ENCODE measurements at places on chromosomes 16 and 17. TPM values are rescaled to one million over a fixed set of nuclear protein-coding genes. Genes with fewer than 3 reads are reported as not detected.

TERB1 gene
- total RNA-seq: not detected

C16orf74 gene
- total RNA-seq: 84.9 TPM

STAT5A gene
- total RNA-seq: 11.7 TPM

CCL17 gene
- total RNA-seq: not detected

ADAM11 gene
- 0.05 TPM for total RNA-seq

SDR42E2 gene
- 0.05 TPM for total RNA-seq

RPH3AL gene
- total RNA-seq: 26.7 TPM

RIPOR1 gene
- 23.8 TPM for total RNA-seq

CD19 gene
- total RNA-seq: not detected

SLFN12L gene
- not detected for total RNA-seq

KRTAP2-2 gene
- total RNA-seq: not detected

CD300E gene
- not detected for total RNA-seq

ALOXE3 gene
- total RNA-seq: not detected

TLCD3A gene
- 21.7 TPM for total RNA-seq

WFIKKN1 gene
- total RNA-seq: 0.74 TPM

GRCh38 chr16:88131256-88131655, 180.0 kb downstream of the BANP start:
- DNase-seq: no peak

- no peak for DNase-seq
Observed at GRCh38 chr17:4472286-4472685, 26.4 kb upstream of the SPNS2 start.

DNA sequence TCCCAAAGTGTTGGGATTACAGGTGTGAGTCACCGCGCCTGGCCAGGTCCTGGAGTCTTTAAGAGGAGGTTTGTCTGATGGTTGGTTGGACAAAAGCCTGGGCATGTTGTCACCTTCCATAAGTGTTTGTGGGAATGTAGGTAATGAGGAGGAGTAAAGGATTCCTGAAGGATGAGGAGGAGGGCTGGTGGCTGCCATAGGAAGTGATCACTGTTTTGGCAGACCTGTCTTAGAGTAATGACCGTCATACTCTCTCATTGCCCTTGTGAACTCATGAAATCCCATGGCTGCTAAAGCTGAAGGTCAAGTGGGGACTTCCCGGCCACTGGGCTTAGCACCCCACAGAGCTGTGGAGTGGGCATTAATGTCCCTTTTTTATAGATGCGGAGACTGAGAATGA, 40.5 kb downstream of the TENT4B start:
- no peak for DNase-seq

GRCh38 chr17:55567240-55568214, 56.3 kb upstream of the SMIM36 start:
- no peak for DNase-seq

DNA sequence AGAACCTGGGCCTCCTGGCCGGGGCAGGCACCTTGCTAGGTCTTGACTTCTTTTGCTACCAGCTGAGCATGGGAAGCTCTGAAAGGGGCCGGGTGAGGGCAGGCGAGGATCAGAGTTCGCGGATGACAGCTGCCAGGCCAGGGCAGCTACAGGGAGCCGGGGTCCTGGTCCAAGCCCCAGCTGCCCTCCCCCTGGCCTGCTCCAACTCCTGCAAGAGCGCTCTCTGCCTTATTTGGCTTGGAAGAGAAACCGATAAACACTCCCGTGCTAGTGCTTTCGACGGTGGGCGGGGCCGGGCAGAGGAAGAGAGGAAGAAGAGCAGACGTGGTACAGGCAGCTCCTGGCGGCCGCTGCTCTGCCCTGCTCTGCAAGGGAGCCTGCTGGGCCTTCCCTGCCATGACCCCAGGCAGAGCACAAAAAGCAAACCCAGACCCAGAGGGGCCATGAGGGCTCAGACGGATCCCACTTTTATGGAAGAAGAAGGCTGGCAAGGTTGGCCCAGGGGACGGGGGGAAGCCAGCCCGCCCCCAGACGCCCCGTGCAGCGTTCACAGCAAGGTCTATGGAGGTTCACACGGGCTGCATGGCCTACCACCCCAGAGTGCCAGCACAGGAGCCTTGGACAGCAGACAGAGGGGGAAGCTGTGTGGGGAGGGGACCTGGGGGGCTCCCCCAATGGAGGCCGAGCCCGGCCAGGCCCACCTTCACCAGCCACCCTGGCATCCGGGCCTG, 25.6 kb downstream of the PIEZO1 start:
- DNase-seq: no peak

DNA sequence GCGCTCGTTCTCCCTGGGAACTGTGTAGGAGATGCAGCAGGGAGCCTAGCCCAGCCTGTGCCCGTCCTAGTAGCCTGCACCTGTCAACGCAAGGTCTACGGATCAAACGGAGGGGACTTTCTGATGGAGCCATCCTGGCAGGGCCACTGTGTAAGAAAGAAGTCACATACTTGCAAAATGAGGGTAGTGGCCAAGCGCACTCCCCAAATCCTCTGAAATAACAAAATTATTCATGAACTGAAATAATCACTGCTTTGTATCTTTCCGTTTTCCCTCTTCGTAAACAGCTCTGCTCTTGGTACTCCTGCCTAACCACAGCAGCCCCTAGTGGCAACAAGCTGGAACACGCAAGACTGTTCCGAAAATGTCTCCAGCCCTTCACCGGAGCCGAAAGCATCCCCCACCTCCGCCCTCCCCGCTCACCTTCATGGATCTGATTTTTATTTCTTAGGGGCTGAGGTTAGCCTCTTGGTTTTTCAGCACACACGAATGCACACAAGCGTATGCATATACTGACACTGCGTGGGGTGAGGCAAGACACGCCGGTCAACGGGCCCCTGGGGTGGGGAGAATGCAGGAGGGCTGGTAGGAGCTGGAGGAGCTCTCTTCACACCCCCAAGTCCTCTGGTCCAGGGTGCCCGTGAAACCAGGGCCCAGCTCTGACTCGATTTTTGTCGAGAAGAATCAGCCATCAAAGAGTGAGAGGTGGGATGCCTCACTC, 100.8 kb downstream of the ABCC12 start:
- peak; percentile 22 for DNase-seq

DNA sequence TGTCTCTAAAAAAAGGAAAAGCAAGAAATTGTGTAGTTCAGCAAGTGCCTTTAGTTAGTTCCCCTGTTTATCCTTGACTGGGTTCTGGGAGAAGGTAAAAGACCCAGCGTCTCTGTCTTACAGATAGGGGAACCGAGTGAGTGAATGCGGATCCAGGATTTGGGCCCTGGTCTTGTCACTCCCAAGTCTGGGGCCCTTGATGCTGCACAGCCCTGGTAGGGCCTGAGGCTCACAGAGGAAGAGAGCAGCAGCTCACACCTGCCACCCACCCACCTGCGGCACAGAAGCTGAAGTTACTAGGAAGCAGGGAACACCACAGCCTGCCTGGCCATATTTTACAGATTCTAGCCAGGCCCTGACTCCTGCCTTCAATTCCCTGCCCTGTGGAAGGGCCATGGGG, 22.2 kb downstream of the LASP1 start:
- no peak for DNase-seq

- DNase-seq: no peak
Observed at GRCh38 chr17:42754782-42755181, 6.2 kb upstream of the RAMP2 start.

- peak; percentile 88 for DNase-seq
Observed at GRCh38 chr16:18969050-18969854, 14.5 kb upstream of the TMC7 start.

GRCh38 chr17:21212826-21213637, 929 bp downstream of the TMEM11 start:
- DNase-seq: peak; percentile 10

DNA sequence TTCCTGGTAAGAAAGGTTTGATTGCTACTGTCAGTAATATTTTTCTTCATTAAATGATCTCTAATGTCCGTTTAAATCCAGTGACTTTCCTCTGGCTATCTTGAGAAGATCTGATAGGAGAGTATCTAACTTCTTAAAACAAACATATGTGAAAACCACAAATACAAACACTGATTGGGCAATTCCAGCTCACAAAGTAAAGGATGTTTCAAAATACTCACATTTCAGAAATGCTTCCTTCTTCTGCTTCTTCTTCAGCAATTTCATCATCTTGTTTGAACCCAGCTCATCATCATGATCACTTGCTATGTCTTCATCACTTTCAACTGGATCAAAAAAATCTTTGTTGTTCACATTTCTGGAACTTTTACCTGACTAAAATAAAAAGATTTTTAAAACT, 64.3 kb upstream of the RBL2 start:
- DNase-seq: no peak

GRCh38 chr16:17470182-17470907, 415 bp downstream of the XYLT1 start:
- no peak for DNase-seq

DNA sequence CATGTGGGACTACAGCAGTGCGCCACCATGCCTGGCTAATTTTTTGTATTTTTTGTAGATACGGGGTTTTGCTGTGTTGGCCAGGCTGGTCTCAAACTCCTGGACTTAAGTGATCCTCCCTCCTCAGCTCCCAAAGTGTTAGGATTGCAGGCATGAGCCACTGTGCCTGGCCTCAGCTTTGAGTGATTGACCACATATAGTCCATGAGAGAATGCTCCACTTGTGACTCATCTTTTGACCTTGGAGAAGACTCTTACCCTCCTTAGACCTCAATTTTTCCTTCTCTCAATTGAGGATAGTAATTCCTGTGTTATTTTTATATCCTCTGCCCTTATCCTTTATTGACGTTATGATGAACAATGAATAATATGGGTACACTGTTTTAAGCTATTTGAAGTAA, 30.9 kb upstream of the DUSP14 start:
- DNase-seq: no peak

GRCh38 chr17:29043539-29044145, 701 bp downstream of the PIPOX start:
- DNase-seq: no peak

GRCh38 chr17:56656701-56657327, 63.3 kb downstream of the NOG start:
- DNase-seq: no peak

GRCh38 chr17:17682293-17682736, 1.1 kb downstream of the RAI1 start:
- DNase-seq: peak; percentile 48

GRCh38 chr17:12709063-12709462, 43.4 kb downstream of the MYOCD start:
- no peak for DNase-seq

GRCh38 chr16:48075398-48075797, 80.4 kb downstream of the ABCC12 start:
- DNase-seq: no peak

- DNase-seq: no peak
Observed at GRCh38 chr17:1561420-1562175, 994 bp downstream of the PITPNA start.

DNA sequence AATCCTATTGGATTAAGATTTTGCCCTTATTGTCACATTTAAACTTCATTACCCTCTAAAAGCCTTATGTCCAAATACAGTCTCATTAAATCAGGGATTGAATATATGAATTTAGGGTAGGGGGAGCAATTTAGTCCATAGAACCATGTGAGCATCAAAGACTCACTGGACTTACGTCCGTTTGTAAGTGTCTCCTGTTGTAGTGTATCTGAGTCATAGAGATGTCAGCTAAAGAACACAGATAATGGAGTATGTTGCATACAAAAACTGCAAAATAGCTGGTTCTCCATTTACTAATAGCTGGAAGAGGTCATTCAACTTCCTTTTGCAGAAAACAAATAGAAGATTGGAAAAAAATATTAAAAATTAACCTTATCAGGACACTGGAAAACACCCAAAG, 599.1 kb upstream of the SOX9 start:
- no peak for DNase-seq

GRCh38 chr16:89982318-89982717, 33.8 kb downstream of the DEF8 start:
- no peak for DNase-seq

DNA sequence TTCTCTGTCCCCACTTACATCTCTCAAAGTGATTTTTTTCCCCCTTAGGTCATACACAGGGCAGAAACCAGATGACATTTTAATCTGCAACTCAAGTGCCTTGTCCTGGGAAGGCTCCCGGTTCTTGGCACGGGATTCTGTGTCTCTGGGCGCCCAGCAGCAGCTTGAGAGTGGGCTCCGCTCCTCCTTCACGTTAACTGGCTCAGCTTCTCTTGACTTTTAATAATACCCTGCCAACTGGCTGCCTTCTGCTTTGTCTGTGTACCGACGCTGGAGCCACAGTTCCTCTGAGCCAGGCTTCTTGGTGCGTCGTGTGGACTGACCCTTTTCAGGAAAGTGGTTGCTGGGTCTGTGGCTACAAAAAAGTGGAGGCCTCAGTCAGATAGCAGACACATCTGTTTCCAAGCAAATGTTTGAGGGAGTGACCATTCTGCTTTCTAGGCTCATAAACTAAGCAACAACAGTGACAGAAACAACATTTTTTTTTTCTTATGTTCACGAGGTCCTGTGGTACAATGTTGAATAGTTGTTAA, 64.9 kb downstream of the IRF8 start:
- no peak for DNase-seq

DNA sequence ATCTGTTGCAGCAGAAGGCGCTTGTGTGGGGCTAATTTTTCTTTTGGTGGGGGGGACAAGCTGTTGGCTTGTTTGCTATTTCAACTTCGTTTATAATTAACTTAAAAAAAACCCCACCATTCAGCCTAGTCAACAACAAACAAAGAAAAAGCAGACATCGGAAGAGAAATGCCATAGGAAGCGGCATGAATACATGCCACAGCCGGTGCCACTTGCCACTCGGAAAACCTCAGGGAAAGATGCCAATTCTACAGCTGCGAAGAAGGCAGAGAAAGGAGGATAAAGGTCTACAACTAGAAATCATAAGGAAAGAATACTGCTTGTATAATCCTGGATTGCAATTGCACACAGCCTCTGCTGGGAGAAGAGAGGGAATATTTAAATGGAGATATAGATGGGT, 254.4 kb upstream of the PMFBP1 start:
- no peak for DNase-seq

- DNase-seq: no peak
Observed at GRCh38 chr17:45372325-45372869, 55.6 kb upstream of the MAP3K14 start.

DNA sequence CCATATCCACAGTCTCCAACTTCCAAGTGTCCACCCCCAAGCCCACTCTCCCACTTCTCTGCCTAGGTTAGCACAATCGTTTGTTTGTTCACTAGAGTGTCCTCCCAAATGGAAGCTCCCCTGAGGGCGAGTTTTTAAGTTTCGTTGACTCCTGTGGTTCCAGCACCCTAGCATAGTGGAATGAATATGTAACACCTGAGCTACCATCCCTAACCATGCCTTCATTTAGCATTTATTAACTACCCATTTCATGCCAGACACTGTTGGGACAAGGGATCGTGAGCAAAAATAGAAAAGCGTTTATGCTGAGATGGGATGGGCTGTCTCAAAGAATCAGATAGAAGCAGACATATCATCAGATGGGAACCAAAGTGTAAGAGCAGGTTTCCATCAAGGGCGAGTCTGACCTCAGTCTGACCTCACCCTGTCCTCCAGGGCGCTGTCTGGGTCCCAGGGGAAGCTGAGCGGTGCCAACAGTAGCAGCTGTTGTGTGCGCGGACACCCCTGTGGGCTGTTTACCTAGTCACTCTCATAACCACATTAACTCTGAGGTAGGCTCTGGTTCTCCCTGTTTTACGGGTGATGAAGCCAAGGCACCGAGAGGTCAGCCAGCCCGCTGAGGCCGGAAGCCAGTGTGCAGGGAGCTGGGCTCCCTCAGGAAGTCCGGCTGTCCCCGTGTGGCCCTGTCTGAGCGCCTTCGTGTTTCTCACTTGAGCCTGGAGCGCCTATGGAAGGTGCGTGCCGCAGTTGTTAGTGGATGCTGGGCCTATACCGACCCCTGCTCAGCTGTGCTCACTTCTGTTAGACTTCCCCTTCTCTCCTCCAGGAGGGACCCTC, 6.2 kb downstream of the CNP start:
- no peak for DNase-seq

GRCh38 chr17:72967277-72967970, 125.1 kb downstream of the SLC39A11 start:
- DNase-seq: no peak

All from HT-29 (cell line).